ENCODE measurements at places on chromosomes 13 and 19.
A peak's percentile ranks its signal among the peaks of the same experiment; 100 is the strongest.

DNA sequence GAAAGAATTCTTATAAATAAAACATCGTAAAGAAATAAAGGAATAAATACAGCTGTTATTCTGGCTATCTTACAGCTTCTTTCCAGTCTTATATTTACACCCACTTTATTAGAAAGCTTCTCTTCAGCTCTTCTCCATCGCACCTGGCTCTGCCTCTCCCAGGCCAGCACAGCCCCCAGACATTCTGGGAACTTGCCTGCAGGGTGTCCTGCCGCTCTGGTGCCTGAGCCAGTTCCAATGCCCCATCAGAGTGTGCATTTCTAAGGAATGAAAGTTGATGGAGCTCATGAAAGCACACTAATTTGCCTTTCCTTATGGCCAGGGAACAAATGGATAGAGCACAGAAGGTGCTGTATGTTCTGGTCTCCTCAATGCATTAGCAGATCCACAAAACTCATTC lies 68.7 kb downstream of the MIPEP start:
- DNase-seq, result no peak

DNA sequence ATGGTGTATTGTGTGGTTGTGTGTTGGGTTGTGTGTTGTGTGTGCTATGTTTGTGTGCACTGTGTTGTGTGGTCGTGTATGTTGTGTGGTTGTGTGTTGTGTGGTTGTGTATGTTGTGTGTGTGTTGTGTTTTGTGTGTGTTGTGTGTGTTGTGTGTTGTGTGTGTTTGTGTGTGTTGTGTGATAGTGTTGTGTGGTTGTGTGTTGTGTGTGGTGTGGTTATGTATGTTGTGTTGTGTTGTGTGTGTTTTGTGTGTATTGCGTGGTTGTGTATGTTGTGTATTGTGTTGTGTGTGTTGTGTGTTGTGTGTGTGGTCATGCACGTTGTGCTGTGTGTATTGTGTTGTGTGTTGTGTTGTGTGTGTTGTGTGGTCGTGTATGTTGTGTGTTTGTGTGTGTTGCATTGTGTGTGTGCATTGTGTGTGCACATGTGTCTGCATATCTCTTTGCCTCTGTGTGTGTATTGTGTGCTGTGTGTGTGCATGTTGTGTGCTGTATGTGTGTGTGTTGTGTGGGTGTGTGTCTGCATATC lies 2.9 kb downstream of the C3 start:
- no peak for DNase-seq

DNA sequence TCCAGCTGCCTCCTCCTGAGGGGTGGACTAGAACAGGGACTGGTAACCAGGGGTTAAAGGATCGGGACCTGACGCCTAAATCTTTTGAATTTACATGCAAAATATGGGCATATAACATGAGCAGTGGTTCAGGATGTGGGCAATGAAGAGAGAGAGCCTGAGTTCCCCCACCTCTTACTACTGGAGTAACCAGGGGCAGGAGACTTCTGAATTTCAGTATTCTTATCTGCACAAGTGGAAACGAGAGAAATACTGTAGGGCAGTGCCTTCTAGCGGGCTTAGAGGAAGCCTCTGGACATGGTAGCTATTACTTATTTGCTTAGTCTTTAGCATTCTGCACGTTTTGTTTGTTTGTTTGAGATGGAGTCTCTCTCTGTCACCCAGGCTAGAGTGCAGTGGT lies 26.3 kb downstream of the BCAT2 start:
- DNase-seq, result no peak

- no peak for DNase-seq
Measured at GRCh38 chr13:50685956-50686355, 157.5 kb downstream of the DLEU7 start.

DNA sequence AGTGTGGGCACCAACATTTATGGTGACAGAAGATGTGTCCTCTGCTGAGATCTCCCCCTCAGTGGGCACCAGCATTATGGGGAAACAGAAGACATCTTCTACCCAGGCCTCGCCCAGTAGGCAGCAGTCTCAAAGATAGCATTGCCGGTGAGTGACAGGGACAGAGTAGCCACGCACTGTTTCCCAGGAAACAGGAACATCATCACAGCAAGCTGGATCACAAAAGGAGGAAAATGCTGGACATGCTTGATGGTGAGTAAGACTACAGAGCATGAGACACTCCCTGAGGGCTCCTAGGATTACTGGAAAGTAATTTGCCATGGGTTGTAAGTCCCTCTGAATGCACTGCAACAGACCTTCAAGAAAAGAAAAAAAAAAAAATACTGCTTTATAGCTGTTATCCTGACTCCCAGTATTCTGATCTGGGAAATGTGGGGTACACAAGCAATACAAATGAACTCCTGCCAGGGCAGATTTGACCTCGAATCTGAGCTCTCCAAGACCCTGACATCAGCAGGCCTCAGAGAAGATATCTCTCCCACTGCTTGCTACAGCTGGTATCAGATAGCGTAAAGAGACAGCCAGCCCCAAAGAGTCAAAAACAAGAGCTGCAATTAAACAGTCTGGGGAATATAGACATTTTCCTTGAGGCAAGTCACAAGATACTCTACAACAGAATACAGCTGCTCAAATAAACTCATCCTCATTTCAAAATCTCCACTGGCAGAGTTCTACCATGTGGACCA lies 180.4 kb downstream of the RBM26 start:
- peak; percentile 11 for DNase-seq

DNA sequence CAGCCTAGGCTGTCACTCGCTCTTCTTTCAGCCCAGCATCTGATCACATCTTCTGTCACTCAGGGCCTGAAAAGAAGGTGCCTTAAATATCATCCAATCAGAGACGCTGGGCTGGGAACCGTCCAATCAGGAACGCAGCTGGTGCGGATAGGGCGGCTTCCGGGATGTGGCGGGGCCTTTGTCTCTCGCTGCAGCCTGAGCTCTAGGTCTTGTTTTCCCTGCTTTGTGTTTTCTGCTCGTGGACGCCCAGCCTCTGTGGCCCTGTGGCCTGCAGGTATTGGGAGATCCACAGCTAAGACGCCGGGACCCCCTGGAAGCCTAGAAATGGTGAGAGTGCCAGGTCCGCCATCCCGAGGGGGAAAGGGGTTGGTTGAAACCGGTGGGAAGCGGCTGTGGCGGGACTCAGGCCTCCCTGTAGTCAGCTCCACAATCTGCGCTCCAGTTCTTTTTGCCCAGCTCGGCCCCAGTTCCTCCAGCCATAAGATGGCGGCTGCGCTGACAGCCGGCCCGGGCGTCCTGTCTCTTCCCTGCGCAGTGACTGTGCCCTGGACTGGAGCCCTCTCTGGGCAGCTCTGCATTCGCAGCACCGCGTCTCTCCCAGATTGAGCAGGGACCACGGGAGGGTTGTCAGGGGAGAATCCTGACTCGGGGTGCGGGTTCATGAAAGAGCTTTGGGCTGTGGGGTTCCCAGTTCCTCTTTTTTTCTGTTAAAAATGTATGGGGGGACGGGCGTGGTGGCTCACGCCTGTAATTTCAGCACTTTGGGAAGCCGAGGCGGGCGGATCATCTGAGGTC lies at the start of gene ZNF85:
TSS of gene ZNF85 (plus strand) at position 175 of the 795 bp plus-strand sequence. CDS start at position 325, 150 bp downstream.
- peak; percentile 94 for DNase-seq

DNA sequence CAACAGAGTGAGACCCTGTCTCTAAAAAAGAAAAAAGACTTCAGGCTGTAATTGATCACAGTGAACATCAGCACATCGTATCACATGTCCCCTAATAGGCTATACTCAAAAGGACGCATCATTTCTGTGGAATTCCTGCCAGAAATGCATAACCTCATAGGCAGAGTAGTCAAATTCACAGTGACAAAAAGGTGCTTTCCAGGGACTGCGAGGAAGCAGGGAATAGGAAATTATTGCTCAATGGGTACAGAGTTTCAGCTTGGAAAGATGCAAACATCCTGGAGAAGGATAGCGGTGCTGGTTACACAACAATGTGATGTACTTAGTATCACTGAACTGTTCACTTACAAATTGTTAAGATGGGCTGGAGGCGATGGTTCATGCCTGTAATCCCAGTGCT lies 41.1 kb upstream of the MRI1 start:
- peak; percentile 48 for DNase-seq

DNA sequence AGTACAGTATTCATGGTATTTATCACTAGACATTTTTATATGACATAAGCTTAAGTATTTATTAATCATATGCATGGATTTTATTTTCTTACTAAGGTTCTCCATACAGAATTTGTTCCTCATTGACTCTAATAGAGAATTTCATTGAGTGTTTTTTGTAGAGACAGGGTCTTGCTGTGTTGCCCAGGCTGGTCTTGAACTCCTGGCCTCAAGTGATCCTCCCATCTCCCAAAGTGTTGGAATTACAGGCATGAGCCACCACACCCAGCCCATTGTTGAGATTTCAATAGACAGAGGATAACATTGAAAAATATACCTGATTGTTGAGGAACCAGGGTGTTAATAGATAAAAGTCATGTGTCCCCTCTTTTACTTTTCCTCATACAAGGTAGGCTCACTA lies 26.1 kb downstream of the IPO5 start:
- DNase-seq, result no peak

- peak; percentile 17 for DNase-seq
Measured at GRCh38 chr13:102089177-102089576, 312.7 kb downstream of the FGF14 start.

GRCh38 chr13:46598820-46599180 lies 45.8 kb downstream of the LRCH1 start:
- DNase-seq, result no peak

- peak; percentile 70 for DNase-seq
Measured at GRCh38 chr13:33169273-33169980, 116.1 kb downstream of the STARD13 start.

GRCh38 chr13:98707281-98707999 lies 45.0 kb downstream of the SLC15A1 start:
- no peak for DNase-seq

DNA sequence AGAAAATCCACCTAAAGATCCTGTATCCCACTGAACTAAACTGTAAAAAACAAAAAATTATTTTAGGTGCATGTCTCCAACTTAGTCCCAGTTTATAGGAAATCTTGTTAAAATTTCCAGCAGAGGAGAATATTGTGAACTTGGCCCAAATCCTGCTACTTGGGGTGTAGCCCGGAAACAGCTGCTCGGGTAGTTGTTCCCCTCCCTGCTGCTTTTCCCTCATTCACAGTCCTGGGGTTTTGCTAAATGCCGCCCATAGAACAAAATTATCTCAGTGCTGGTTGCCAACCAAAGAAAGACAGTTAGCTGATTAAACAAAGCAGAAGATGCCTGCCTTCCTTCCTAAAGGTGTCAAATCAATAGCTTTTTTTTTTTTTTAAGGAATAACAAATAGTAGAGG lies 330.5 kb upstream of the KLF12 start:
- no peak for DNase-seq

GRCh38 chr13:110312339-110313031 lies 5.4 kb downstream of the COL4A2 start:
- DNase-seq, result peak; percentile 20

GRCh38 chr13:40345654-40346372 lies 320.6 kb downstream of the FOXO1 start:
- no peak for DNase-seq

DNA sequence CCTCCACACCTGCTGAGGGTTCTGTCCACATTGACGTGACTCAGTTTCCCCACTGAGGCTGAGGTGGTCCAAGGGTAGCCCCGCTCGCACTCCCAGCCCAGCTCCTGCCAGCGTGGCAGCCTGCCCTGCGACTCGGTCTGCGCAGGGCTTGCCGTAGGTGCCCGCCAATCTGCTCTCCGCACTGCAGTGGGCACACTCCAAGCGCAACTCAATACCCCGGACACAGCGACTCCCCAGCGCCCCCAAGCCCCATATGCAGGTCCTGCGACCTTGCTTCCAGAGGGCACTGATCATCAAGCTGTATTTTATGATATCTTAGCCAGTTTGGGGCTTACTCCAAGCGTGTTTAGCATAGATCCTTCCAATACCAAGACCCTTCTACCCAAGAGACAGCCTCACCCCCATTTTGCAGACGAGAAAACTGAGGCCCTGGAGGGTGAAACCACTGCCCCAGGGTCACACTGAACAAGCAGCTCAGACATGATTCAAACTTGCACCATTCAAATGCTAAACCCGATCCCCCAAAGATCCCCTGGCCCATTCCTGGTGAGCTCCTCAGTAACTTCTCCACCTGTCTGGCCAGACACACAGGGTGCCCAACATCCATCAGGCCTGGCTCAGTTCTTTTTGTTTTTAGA lies 13.5 kb downstream of the PTPRS start:
- DNase-seq, result no peak

GRCh38 chr19:18594824-18595373 lies 6.3 kb downstream of the REX1BD start:
- DNase-seq, result no peak

GRCh38 chr13:105929505-105929904 lies 606.0 kb downstream of the EFNB2 start:
- DNase-seq, result no peak

DNA sequence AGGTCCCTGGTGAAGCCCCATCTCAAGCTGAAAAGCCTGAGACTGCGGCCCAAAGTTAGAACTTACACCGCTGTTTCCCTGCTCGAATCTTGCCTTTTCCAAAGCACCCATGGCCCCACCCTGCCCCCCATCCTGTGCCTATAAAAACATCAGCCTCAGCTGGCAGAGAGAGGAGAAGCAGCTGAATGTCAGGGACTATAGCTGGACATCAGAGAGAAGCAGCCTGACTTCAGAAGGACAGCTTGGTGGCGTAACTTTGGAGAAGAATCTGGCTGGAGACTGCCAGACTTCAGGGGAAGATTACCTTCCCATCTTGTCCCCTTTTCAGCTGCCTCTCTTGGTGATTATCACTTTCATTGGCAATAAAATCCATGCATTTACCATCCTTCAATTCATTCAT lies 9.3 kb upstream of the RCBTB2 start:
- no peak for DNase-seq

DNA sequence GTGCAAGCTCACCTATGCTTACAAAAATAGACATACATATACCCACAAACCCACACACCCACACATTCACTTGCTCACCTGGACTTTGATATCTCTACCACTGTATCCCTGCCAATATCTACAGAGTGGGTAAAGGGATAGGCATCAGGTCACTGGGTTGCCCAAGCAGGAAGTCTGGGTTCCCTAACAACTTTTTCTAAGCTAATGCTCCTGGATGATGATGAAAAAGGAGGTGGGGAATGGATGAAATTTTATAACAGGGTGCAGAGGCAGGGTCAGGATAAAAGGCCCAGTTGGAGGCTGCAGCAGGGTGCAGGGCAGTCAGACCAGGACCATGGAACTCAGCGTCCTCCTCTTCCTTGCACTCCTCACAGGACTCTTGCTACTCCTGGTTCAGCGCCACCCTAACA lies at the start of gene CYP2B6:
TSS of gene CYP2B6 (plus strand) at position 311 of the 410 bp plus-strand sequence. CDS start at position 335, 24 bp downstream.
- DNase-seq, result no peak

GRCh38 chr19:36460046-36460445 lies 29.3 kb downstream of the ZNF566 start:
- DNase-seq, result no peak

GRCh38 chr19:49741210-49741844 lies 21.8 kb downstream of the TSKS start:
- no peak for DNase-seq

GRCh38 chr19:33878910-33879810 lies 82.5 kb downstream of the KCTD15 start:
- no peak for DNase-seq
